ENCODE measurements at places on chromosomes 6 and 20.

- peak; percentile 66 for DNase-seq
These were observed 390.8 kb downstream of the GJA1 start for GRCh38 chr6:121826156-121826810.

GRCh38 chr6:33166811-33167210, 25.5 kb downstream of the COL11A2 start:
- DNase-seq: no peak

DNA sequence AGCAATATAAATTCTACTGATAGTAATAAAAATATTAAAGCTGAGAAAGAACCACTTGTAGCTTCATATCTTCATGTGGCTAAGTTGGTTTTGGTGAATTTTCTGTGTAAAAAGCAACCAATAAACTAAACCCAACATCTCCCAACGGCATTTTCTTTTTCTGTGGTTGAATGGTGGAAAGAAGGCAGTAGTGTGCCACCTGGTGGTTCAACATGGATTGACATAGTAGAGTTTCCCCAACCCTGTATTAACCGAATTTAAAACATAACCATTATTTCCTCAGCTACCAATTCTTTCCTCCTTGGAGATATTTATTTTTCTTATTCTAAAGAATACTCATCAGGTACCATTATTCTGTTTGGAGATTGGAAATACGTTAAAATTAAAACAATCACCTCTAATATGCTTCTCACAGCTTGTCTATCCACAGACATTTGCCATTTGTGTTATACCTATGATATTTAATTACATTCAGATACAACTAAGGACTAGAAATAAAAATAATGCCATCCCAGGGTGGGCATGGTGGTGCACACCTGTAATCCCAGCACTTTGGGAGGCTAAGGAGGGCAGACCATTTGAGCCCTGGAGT, 117.1 kb upstream of the EEF1E1 start:
- DNase-seq: peak; percentile 29

DNA sequence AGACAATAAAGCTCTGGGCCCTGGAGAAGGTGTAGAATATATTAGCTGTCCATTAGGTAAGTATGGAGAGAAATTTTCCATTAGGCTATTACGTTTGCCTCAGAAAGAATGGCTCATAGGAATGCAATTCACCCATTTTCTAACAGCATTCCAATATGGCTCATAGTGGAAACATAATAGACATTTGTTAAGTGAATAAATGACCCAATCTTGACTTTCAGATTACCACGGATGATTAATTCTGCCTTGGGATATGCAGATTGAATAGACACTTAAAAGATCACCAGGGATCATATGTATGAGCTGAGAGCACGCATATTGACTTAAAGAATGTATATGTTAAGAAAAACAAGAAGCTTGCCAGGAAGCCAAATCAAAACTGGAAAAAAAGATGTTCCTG, 209.1 kb upstream of the CDYL start:
- no peak for DNase-seq

GRCh38 chr20:33539129-33539528, 49.2 kb downstream of the CBFA2T2 start:
- no peak for DNase-seq

GRCh38 chr6:85867595-85867994, 224.9 kb upstream of the SYNCRIP start:
- DNase-seq: no peak

GRCh38 chr6:41688256-41688965, 47.0 kb downstream of the TFEB start:
- DNase-seq: no peak

GRCh38 chr6:107033126-107033525, 5.1 kb downstream of the MTRES1 start:
- DNase-seq: no peak

- no peak for DNase-seq
These were observed 50.5 kb downstream of the NINL start for GRCh38 chr20:25534845-25535244.

DNA sequence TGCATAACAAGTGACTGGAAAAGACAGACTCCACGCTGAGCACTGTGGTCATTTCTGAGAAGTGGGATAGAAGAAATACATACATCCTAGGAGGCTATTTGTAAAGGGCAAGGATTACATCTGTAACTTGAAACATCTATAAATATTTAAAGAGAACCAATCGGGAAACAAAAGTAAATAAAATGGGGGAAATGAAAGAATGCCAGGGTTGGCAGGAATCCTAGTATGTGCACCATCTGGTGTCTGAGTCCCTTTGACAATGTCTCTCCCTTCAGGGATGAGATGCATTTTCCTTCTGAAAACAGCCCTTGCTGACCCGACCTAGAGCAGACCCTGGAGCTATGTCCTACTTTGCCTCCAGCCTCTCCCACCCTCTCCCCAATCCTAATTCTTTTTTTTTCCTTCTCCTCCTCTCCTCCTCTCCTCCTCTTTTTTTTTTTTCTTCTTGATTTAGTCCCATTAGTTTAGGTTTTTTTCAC, 53.2 kb downstream of the VSTM2L start:
- no peak for DNase-seq

DNA sequence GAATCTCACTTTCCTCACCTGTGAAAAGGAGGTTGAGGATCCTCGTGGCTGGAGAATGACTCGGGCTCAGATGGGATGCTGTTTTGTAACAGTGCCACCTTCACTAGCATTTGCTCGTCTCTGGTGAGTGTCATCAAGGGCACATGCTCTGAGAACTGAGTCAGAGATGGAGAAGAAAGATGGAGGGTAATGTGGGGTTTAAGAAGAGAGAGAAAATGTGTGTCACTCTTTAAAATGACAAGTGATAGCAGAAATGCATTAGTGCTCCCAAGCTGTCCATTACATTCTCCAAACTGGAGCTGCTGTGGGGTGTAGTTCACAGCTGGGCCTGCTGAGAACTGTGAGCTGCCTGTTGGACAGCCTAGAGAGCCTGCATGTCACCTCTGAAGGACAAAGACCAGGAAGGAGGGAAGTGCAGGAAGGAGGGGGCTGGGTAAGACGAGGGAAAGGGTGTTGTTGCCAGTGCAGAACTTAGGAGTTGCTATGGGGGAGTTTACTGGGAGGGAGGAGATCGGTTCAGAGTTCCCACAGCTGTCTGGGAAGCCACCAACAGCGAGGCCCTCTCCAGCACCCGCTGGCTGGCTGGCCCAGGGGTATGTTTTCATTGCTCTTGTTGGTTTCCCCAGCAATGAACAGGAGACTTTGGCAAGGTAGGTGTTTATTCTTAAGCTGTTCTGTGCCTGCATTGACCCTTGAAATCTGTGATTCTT, 19.8 kb downstream of the GMPR start:
- DNase-seq: no peak

DNA sequence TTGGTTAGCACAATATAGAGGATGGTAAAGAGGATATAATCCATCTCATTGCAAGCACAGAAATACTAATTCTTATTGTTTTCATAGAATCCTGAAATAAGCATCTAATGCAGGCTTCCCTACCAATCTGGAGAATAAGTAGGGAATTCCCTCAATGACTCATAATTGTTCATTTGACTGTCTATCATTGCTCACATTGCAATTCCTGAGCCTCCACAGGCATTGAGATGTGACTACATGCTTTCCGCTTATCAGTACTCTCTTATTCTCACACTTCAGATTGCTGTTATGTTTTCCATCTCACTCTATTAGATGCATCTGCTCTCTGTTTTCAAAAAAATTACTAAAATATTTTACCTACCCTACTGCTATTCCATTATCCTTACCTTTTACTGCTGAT, 216.2 kb upstream of the PRSS16 start:
- no peak for DNase-seq

- no peak for DNase-seq
These were observed 109.5 kb upstream of the RAB32 start for GRCh38 chr6:146433881-146434731.

DNA sequence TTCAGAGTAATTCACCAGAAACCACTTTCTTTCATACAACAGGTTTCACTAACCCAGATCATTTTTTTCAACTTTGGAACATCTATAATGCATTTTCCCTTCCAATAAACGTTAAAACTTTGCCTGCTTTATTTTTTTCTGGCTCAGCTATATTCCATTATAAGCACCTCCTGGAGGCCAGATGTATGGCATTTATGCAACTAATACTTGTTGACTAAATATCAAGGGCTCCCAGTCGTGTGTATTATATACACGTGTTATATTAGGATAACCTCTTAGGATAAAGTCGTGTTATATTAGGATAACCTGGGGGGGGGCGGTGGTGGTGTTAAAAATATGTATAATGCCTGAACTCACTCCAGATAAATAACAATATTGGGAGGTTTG, 6.7 kb downstream of the OPN5 start:
- no peak for DNase-seq

DNA sequence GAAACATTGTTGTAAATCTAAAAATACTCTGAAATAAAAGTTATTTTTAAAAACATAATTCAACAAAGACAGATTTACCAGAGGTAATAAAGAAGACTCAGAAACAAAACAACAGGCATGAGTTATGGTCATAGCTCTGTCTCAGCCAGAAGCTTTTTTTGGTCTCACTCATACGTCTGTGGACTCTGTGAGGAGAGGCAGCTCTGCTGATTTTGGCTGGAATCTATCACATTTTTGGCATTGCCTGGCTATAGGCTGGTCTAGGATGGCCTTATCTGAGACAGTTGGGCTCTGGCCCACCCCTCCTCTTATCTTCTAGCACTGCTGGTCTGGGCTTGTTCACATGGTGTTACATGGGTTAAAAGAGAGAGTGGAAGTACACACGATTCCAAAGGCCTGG, 514.0 kb upstream of the BTBD3 start:
- DNase-seq: no peak

- peak; percentile 9 for DNase-seq
These were observed 30.4 kb downstream of the AFDN start for GRCh38 chr6:167856999-167857660.

DNA sequence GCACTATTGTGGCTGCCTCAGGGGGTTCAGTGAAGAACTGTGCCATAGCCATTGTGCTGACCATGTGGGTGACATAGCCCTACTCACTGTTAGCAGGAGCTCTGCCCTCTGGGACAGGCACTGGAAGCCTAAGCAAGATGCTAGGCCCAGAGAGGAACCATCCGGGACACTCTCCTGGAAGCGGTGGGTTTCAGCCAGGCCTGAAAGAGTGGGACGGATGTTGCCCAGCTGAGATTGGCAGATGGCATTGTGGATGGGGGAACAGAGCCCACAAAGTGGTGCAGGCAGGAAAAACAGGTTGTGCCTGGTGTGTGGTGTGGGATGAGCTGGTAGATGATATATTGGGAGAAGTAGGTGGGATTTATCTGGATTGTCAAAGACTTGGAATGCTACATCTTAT, 40.1 kb downstream of the DLGAP4 start:
- no peak for DNase-seq

DNA sequence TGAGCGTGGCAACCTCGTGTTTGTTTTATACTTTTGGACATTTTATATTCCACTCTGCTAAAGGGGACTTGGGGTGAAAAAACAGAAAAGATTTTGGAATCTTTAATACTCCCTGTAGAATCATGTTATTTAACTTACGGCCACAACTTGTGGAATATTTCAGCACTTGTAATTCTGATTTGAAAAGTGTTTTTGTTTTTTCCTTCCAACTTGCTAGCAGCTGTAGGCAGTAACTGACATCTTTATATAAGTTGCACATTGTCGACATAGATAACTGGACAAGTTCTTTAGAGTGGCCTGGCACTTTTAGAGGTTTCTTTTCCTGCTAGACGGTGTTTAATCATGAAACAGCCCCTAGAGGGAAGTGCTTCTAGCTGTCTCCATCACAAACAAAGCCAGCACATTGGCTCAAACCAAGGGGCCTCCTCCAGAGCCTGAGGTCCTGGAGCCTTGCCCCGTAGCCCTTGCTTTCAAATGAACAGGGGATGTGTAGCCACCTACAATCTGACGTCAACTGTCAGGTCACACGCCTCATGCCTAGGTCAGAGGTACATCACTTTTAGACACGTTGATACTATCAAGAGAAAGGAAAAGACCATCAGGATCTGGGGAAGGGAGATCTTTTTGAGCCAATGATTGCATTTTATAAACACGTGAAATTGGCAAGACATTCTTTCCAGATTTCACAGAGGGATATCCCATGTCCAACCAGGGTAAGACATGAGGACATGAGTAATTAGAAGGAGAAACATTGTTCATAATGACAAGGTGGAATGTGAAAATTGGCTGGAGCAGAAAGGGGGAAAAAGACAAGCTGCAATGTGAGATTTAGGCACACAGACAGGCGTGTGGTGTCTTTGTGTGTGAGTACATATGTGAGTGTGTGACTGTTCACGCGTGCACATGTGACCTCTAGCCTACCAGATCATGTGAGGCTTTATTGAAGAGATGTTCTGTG, 92.1 kb downstream of the TXNDC5 start:
- no peak for DNase-seq

DNA sequence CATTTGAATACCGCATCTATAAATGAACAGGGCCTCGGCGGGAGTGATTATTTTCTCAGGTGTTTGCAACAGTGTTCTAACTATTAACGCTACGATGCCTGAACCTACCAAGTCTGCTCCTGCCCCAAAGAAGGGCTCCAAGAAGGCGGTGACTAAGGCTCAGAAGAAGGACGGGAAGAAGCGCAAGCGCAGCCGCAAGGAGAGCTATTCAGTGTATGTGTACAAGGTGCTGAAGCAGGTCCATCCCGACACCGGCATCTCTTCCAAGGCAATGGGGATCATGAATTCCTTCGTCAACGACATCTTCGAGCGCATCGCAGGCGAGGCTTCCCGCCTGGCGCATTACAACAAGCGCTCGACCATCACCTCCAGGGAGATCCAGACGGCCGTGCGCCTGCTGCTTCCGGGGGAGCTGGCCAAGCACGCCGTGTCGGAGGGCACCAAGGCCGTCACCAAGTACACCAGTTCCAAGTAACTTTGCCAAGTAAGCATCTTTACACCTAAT, 70.9 kb downstream of the HFE start:
- DNase-seq: no peak

DNA sequence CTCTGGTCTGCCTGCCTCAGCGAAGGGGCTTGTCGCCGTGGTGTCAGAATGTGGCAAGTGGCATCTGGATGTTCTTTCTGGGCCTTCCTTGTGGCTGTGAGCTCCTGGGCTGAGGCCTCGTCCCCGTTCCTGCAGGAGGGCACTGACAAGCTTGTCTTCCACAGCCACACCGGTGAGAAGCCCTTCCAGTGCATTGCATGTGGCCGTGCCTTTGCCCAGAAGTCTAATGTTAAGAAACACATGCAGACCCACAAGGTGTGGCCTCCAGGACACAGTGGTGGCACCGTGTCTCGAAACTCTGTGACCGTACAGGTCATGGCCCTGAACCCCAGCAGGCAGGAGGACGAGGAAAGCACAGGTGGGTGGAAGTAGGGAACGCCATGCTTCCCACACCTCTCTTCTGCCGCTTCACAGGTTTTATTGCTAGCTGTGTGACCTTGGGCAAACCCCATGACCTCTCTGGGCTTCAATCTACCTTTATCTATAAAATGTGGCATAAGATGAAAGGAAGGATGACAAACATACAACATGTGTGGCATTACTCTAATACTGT, 30.0 kb downstream of the ZNF341 start:
- DNase-seq: no peak

DNA sequence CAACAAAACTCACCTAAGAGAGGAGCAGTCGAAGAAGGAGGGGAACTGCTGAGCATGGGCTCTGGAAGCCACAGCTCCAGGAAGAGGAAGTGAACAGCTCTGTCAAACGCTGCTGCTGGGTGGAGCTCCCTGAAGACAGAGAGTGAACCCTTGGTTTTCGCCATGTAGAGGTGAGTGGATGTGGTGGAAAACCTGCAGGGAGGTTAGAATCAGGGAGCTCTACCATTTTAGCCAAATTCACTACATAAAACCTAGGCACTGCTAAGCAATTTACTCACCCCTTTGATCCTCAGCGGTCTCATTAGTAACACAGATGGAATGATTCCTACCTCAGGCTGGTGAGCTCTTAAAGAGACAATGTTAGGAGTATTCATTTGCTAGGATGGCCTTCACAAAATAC, 19.4 kb upstream of the TFAP2A start:
- DNase-seq: peak; percentile 21

GRCh38 chr6:131688286-131688685, 12.9 kb downstream of the OR2A4 start:
- no peak for DNase-seq

All from urothelium cell line (cell line).